Right cardiac atrium (tissue), 5 donors: ENCODE measurements at places on chromosomes 7 and 10. TPM values are rescaled to one million over a fixed set of nuclear protein-coding genes. Genes with fewer than 3 reads are reported as not detected.

GRCh38 chr7:117068511-117069145 lies 115.3 kb downstream of the ST7 start:
- no peak for DNase-seq

The LIPK gene
- not detected for polyA plus RNA-seq

The REPIN1 gene
- 70.6 TPM for polyA plus RNA-seq

DNA sequence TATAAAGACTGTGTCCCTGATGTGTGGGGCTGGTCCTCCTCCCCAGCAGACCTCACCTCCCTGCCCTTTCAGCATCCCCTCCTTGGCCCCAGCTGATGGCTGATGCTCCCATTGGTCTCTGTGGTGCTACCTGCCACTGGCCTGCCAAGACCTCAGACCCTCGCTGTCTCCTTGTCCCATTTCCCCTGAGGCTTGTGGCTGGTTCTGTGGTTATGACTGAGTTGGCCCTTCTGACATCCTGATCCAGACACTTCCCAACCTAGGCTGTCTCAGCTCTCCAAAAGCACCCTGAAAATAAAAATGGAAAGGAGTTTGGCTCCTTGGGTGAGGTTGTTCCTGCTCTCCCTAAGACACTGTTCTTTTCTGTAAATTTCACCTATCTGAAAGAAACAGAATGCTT lies 214.2 kb downstream of the RPS24 start:
- DNase-seq = no peak

- no peak for DNase-seq
Measured at GRCh38 chr7:35004531-35005095, 32.7 kb downstream of the DPY19L1 start.

- peak; percentile 67 for DNase-seq
Measured at GRCh38 chr7:158539711-158540146, 47.9 kb downstream of the PTPRN2 start.

DNA sequence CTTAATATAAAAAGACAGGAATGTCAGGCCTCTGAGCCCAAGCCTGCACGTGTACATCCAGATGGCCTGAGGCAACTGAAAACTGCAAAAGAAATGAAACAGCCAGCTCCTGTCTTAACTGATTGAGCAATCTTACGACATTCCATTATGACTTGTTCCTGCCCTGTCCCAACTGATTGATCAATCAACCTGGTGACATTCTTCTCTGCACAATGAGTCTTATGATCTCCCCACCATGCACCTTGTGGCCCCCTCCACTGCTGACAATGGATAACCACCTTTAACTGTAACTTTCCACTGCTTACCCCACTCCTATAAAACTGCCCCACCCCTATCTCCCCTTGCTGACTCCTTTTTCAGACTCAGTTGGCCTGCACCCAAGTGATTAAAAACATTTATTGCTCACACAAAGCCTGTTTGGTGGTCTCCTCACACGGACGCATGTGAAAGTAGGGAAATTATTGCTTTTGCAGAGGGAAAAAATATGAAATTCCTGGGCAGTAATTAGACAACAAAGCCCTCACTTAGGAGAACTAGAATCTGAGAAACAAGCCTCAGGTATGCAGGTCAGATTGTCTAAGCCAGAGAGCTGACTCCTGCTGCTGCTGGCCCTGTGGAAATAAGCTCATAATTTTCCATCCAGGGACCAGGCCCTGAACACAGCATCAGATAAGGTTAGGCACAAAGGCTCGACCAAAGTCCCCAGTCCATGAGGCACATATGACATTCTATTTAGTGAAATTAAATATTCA lies 5.3 kb downstream of the CYP3A7 start:
- no peak for DNase-seq

DNA sequence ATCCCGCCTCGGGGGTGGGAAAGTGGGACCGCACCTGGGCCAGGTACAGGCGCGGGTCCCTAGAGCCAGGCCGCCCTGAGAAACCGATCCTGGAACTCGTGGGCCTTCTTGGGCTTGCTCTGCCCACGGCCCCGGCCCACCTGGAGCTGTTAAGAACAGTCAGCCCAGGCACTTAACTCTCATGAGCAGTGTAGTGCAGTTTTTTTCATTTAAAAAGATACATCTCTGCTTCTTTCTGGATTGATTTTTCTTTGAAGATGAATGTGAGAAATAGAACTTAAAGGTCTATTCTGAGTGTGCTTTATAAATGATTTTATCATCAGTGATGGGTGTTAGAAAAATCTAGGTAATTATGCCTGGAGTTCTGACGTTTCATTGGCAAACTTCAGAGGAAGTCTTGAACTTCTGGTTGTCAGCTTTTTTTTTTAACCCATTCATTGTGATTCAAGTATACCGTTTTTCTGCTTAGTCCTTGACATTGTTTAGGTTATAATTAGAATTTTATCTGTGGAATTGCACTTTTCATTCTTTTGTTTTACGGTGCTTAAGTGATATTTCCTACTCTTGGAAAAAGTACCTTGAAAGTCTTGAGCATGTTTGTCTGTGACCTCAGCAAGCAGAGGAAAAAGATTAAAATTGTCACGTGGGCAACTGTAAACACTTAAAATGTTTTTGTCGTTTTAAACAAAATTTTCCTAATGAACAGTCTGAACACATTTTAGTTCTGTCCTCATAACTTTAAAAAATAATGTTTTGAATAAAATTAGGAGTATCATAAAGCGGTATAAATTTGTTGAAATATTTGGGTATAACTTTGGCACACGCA lies 906 bp downstream of the CDK1 start:
- DNase-seq = no peak

DNA sequence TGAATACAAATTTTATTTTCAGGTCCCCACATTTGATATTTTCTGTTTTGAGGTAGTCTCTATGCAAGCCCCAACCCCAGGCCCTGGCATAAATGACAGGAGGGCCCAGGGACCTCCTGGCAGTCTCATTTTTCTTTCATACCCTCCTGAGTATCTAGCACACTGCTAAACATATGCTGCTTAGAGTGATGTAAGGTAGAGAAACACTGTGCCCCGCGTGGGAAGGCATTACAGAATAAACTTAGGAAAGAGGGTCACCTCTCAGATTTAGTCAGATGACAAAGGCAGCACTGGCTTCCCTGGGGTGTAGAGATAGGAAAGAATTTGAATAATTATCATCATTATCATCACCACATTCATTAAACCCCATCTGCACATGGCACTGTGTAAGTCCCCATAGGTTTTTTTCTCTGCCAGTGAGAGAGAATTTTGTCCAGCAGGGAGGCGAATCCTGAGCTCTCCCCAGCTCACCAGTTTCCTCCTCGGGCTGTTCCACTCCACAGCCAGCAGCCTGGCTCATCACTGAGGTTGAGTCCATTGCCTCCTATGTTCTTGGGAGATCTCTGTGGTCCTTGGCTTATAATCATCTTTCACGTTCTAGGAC lies 507.3 kb upstream of the GALNT17 start:
- DNase-seq = no peak

DNA sequence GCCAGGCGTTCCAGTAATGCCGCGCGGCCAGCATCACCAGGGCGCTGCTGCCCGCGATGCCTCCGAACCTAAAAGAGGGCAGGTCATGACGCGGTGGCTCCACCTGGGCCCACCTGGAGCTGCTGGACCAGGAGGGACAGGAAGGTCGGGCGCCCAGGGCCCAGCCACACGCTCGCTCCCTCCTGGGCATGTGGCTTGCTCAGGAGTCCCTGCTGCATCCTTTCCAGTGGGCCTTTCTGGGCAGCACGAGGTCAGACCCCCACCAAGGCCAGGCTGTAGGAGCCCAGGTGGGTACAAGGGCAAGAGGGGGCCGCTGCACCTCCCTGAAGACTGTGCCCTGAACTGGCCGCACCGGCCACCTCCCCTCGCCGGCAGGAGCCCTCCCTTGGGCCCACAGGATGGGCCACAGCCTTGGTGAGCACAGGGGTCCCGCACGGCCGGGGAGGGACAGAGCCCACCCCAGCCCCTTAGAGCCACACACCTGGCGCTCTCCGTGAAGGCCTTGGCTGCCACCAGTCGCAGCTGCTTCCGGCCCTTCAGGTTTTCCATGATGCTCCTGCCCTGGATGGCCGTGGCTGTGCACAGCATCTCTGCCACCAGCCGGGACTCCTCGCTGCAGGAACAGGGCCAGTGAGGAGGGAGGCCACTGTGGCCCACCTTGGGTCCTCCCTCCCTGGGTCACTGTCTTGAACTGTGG lies 43.2 kb downstream of the CFAP46 start:
- peak; percentile 34 for DNase-seq
